Right lung (tissue), 10 donors: ENCODE measurements at places on chromosomes 5 and 9. TPM values are rescaled to one million over a fixed set of nuclear protein-coding genes. Genes with fewer than 3 reads are reported as not detected.
A peak's percentile ranks its signal among the peaks of the same experiment; 100 is the strongest.

- DNase-seq = no peak
Observed at GRCh38 chr5:17441351-17441750, 56.7 kb upstream of the TAF11L2 start.

GRCh38 chr9:21854594-21854993 is 52.2 kb downstream of the MTAP start:
- DNase-seq = peak; percentile 11

DNA sequence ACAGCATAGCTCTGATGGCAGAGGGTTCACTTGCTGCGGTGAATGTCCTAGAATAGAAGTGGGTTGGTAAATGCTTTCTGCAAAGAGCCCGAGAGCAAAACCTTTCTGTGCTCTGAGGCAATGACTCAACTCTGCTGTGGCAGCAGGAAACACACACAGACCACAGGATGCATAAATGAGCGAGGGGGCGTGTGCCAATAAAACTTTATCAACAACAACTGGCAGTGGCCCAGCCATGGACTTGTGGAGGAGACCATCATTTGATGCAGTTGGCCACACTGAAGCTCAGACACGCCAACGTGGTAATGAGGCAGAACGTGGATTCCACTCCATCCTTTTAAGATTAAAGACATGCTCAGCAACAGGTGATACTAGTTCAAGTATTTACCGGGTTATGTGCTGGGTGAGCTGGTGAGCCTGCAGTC is 6.8 kb downstream of the MRPL36 start:
- DNase-seq = no peak

DNA sequence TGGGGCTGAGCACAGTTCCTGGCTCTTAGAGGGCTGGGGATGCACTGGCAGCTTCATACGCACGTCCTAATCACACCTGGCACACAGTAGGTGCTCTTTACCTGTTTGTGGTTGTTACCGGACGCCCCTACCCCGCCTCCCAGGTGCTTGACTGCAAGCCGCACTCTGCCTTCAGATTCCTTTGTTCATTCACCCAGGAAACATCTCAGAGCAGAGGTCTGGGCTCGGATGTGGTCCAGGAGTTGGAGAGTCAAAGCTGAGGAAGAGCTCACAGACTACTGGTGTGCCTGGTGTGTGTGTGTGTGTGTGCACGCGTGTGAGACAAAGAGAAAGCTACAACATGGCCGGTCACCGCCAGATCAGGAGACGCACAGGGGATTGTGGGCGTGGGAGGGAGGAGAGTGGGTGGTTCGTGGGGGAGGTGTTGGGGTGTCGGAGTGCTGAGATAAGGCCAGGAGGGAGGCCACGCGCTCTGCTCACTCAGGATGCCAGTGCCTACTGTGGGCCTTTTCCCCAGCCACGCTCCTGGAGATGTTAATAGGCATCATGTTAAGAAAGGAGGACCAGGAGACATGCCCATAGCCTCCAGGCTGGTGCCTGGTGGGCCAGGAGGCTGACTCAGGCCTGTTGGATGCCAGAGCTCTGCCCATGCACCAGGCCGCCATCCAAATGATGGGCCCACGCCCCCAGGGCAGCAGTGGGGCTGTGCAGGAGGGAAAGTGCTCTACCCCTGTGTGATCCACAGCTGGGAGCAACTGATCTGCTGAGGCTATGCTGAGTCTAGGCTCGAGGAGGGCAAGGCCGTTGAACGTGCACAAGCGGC is 39.9 kb downstream of the CRB2 start:
- no peak for DNase-seq

GRCh38 chr5:72415616-72416325 is 91.4 kb downstream of the ZNF366 start:
- DNase-seq = no peak

GRCh38 chr5:165157219-165157618 is 1651.8 kb downstream of the MAT2B start:
- DNase-seq = no peak

GRCh38 chr5:154196281-154196680 is 5.7 kb downstream of the GALNT10 start:
- no peak for DNase-seq

- no peak for DNase-seq
Observed at GRCh38 chr5:53923961-53924360, 363.5 kb downstream of the NDUFS4 start.

DNA sequence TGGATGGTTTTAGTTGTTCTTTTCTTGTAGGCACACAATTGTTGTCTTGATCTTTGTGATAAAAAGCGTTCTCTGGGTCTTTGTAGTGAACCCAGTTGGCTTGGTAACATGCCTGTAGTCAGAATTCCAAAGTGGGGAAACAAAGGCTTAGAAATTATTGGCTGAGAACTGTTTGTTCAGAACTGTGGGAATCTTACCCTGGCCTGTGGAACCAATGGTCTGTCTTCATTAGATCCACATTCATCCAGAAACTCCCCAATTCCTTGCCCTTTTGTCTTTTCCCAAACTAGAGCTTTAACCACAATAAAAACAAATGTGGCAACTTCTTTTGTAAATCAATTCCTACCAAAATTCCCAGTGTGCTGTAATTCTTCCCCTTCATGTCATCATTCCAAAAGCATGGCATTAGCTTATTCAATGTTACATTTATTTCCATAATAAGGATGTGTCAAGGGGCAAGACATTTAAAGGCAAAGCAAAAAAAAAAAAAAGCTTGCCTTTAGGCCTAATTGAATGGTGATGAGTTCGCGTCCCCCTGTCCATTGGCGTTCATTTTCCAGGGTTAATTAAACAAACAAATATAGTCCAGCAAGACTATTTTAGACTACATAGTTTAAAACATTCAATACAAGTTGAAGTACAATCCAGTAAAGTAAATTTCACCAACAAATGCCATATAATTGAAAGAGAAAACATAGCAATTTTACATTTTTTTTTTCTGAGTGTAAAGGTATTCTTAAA is 249.8 kb upstream of the ZNF608 start:
- no peak for DNase-seq

DNA sequence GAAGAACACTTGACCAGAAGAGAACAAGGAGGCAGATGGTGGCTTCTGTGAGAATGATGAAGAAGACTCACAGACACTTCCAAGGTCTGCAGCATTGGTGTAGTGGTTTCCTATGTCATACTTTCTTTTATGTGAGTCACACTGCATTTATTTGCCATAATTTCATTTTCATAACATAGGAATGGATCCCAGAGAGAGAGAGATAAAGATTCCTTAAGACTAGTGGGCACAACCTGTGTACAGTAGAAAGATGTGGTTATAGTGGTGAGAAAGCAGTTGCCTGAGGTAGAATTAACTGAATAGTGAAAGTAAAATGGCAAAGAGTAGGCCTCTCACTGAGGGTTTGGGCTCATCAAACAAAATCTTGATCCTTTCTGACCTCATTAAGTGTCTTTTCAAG is 7.6 kb upstream of the CCDC152 start:
- DNase-seq = no peak

GRCh38 chr5:62727861-62728260 is 149.2 kb downstream of the LRRC70 start:
- no peak for DNase-seq

DNA sequence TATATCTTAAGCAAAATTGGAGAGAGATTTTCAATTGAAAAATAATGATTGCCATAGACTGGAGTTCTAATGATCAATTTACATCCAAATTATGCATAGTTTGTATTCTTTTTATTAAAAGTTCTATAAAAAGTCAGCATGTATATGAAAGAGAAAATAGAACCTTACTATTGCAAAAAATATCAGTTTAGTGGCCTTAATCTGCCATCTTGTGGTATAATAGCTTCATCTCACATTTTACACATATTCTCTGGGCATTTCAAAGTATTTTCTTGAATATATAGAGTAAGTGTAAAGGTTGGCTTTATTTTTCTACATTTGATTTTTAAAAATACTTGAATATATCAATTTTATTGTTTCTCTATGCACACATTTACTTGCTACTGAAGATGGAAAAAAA is 1858.6 kb upstream of the CDH9 start:
- DNase-seq = no peak

DNA sequence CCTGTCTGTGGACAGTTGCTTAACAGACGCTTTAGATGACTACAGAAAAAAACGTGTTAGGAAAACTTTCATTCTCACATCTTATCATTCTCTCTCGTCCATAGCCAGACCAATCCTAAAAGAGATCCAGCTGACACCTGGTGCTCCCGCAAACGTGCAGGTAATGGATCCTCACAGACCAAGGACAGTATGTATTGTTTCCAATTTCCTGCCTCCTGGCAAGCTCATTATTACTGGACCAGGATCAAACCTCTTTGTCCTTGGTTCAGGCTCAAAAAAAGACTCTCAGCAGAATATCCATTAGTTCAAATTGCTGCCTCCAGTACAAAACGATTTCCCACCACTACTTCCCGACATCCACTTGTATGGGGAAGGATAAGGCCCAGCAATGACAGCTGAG is 62.4 kb downstream of the SERINC5 start:
- DNase-seq = no peak

- DNase-seq = no peak
Observed at GRCh38 chr9:636931-637591, 204.4 kb upstream of the DMRT1 start.

DNA sequence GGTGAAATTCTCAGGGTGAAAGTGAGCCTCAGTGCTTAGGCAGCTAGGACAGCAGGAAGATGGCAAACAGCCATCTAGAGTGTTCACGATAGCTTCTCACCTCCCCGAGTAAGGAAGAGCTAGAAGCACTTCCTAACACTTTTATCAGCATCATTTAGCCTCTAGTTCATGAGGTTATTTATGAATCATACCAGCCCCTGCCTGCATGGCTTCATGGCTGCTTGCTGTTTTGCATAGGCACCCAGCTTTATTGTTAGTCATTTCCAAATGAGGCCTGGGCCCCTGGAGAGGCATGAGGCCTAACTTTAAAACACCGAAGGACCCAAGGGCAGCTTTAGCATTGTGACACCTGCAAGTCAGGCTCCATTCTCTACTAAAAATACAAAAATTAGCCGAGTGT is 134.9 kb upstream of the PANK3 start:
- DNase-seq = no peak

- DNase-seq = peak; percentile 49
Observed at GRCh38 chr5:123035918-123036390, 571 bp downstream of the PPIC start.

DNA sequence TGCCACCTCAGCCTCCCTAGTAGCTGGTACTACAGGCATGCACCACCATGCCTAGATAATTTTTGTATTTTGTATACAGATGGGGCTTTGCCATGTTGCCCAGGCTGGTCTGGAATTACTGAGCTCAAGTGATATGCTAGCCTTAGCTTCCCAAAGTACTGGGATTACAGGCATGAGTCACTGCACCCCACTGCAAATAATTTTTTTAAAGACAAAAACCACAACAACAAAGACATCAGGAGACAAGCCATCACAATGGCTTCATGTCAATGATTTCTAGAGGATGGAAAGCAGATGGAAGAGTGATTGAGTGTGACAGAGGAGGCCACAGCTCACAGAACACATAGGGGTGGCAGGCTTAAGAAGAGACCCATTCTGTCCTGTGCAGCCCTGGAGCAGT is 97.9 kb upstream of the PCSK1 start:
- no peak for DNase-seq

DMRTA1 gene
- polyA plus RNA-seq = 2.5 TPM

MAST4 gene
- polyA plus RNA-seq = 49.5 TPM

PTGER4 gene
- polyA plus RNA-seq = 3.6 TPM

ZNF484 gene
- polyA plus RNA-seq = 7.7 TPM

CARD6 gene
- 6.6 TPM for polyA plus RNA-seq

EIF4E1B gene
- not detected for polyA plus RNA-seq

PDE6A gene
- polyA plus RNA-seq = 0.22 TPM

PRR16 gene
- 13.3 TPM for polyA plus RNA-seq

GADD45G gene
- 7.1 TPM for polyA plus RNA-seq

GABRA1 gene
- 0.60 TPM for polyA plus RNA-seq

UGT3A1 gene
- polyA plus RNA-seq = not detected
